ENCODE measurements at places on chromosomes 2 and 18.

GRCh38 chr2:10028407-10028987 lies 14.9 kb upstream of the KLF11 start:
- no peak for DNase-seq

DNA sequence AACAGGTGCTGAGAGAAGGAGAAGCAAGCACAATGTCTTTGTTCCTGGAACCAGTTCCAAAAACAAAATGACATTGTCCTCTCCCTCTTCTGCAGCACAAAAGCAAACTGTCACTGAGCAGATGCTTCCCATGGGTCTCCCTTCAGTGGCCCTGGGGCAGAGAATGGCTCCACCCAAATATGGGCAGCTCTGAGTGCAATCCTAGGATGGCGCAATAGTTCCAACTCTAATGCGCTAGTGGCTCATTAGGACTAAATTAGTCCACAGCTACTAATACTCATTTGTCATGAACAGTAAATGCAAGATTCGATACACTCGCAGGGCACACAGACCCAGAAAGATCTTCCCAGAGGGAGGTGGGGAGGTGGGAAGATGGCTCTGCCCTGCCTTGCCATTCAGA lies 205.2 kb upstream of the CHAC2 start:
- DNase-seq, result no peak

GRCh38 chr2:40405465-40405864 lies 46.4 kb downstream of the SLC8A1 start:
- peak; percentile 82 for DNase-seq

GRCh38 chr2:233011268-233011650 lies 1.8 kb downstream of the NGEF start:
- DNase-seq, result no peak

GRCh38 chr2:203934041-203934492 lies 2.5 kb upstream of the ICOS start:
- peak; percentile 4 for DNase-seq

DNA sequence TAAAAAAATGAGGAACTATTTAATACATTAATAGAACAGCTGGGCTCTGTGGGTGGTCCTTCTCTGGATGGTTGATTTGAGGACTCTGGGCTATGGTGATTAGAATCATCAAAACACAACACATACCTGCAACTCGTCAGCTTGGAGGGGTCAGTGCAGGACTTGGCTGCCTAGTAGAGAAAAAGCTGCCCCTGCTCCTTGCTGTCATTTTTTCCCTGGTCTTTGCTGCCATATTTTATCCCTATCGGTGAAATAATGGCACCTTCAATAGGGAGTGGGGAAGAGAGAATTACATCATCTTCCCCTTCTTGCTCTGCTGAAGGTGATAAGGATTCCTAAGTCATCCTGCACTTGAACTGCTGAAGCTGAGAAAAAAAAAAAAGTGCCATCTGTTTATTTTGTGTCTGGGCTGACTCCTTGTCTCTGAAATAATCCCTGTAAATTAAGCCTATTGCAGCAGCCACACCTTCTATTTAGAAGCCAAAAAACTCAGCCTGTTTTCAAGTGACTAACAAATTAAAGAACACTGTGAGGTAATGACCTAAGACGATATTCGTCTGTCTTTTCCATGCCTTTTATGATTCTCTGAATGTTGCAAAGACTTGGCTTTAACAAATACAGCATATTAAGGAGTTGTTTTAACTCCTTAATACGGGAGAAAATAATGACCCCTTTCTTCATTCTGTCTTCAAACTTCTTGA lies 89.3 kb downstream of the ACVR1 start:
- DNase-seq, result no peak

- no peak for DNase-seq
Observed at GRCh38 chr2:190674966-190675650, 26.2 kb downstream of the NAB1 start.

GRCh38 chr18:44848644-44849335 lies 168.1 kb downstream of the SETBP1 start:
- DNase-seq, result no peak

GRCh38 chr2:68366083-68366560 lies 1.0 kb downstream of the PLEK start:
- no peak for DNase-seq

GRCh38 chr2:206472094-206472493 lies 28.8 kb downstream of the ADAM23 start:
- DNase-seq, result no peak

- peak; percentile 78 for DNase-seq
Observed at GRCh38 chr2:120343433-120344105, 2.4 kb upstream of the INHBB start.

GRCh38 chr2:150625303-150625702 lies 137.8 kb upstream of the RND3 start:
- no peak for DNase-seq

DNA sequence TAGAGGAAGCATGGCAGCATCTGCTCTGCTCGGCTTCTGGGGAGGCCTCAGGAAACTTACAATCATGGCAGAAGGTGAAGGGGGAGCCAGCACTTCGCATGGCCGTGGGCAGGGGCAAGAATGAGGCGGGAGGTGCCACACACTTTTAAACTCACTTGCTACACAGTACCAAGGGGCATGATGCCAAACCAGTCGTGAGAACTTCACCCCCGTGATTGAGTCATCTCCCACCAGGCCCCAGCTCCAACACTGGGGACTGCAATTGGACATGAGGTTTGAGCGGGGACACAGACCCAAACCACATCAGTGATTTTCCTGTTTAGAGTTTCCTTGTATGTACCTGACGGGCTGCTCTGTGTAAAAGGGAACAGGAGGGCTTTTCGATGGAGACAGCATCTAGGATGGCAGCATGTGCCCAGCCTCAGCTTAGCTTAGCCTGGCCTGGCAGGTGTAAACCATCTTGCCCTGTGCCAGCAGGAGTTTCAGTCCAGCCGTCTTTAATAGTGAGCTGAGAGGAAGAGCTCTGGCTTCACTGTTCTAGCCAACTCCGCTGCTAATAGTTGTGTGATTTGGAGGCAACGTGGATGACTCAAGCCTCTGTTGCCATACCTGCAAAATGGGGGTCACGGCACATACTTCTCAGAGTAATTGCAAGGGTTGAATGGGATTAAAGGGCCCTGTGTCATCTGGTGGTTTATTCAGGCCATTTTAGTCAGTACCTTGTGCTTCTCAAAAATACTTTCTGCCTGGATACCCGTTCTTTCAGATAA lies 101.8 kb downstream of the ASAP2 start:
- DNase-seq, result no peak

All from fibroblast of skin of abdomen (primary cell).